ENCODE measurements at places on chromosomes 7 and 10.

GRCh38 chr7:41889472-41889871, 186.6 kb upstream of the INHBA start:
- no peak for DNase-seq

DNA sequence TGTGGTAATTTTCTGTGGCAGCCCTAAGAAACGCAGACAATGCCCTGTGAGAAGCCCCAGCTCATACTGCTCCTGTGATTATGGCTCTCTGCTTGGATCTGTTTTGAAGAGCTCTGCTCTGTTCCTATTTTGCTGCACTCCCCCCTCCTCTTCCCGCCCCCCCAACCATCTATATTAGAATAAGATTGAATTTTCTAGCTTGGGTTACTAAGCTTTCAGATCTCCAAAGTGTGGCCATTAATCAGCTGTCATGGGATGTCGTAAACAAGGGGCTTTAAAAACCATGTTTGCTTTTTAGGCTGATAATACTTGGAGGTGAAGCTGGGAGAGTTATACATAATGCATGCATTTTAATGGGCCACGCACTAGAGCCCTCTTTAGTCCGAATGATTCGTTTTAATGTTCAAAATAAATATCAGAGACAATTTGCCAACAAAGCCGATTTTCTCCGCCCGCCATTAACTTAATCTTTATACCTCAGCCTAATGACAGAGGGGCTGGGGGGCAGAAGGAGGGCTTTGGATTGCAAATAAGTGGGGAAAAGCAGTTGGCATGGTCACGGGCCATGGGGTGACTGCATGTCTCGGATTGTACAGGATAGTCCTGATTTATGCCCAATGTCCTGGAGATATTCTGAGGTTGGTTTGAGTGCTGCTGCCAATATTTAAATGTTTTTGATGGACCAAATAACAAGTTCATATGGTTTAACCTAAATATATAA, 165.5 kb downstream of the RPS24 start:
- DNase-seq, result no peak

DNA sequence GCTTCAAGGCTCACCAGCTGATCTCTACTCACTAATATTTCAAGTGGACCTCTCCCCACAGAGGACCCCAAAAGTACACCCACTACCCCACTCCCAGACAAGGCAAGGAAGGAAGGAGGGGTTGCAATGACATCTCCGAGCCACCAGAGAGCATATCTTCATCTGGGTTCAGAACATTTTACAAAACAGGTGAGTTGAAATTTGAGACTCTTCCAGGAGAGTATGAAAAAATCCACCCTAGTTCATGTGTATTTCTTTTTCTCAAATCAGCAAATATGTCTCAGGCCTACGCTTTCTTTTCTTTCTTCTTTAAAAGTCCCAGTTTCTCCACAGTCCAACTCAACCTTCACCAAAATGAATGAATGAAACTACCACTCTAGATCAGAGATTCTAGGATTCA, 61.9 kb downstream of the SGMS1 start:
- peak; percentile 20 for DNase-seq

GRCh38 chr10:35517431-35518181, 87.5 kb upstream of the GJD4 start:
- no peak for DNase-seq

DNA sequence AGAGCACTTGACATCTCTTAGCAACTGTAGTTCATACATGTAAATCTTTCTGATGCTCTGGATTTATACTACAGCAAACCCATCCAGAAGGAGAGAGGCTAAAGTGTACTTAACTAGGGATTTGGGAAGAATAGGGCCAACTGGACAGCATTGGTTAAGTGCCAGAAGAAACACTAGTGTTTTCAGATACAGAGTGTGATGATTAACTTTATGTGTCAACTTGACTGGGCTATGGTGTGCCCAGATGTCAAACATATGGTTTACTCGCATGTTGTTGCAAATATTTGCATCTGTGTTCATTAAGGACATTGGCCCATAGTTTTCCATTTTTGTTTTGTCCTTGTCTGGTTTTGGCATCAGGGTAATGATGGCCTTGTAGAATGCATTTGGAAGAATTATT, 384.7 kb upstream of the KCND2 start:
- no peak for DNase-seq

- DNase-seq, result no peak
Measured at GRCh38 chr7:90917539-90917938, 321.4 kb downstream of the CDK14 start.

DNA sequence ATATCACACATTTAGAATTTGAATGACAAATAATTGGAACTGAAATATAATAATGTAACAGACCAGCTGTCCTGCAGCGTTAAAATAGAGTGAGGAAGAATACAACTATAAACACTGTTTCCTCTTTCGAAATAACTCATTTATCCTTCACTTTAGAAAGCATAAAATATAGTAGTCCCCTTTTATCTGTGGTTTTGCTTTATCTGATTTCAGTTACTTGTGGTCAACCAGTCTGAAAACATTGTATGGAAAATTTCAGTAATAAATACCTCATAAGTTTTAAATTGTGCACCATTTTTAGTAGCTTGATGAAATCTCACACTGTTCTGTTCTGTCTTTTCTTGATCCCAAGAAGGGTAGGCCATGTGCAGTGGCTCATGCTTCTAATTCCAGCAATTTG, 31.7 kb downstream of the POLR1F start:
- DNase-seq, result no peak

GRCh38 chr7:707296-708000, 19.1 kb upstream of the DNAAF5 start:
- no peak for DNase-seq

- no peak for DNase-seq
Measured at GRCh38 chr7:51078653-51079052, 238.0 kb downstream of the COBL start.

DNA sequence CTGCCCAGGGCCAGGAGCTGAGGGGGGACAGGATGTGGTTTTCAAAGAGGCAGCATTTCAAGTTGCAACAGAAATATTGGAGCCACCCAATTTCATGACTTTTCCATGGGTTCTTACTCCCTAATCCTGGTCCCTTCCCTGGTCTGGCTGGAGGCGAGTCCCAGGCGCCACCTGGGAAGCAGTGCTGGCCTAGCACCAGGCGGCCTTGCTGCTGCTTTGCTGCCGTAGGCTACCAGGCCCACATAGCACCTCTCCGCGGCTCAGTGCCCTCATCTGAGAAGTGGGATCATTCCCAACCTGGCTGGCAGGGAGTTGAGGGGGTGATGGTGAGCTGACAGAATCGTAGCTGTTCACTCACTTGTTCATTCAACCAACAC, 33.7 kb downstream of the ZMIZ1 start:
- no peak for DNase-seq

DNA sequence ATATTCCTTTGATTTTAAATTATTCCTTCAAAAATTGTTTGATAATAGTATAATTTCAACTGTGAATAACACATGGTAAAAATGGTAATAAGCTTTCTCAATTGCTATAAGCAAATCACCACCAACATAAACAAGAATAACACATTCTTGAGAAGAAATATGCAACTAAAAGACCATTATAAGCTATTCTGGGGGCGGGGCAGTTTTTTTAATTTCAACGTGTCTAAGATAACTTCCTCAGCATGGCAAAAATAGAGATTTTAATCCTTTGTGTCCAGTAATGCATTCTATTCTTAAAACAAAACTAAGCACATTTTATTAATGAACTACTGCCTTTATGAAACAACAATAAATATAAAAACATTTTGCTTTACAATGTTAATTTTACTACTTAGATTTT, 1.5 kb downstream of the DNAJC12 start:
- no peak for DNase-seq
